ENCODE measurements at places on chromosomes 13 and 19.
A peak's percentile ranks its signal among the peaks of the same experiment; 100 is the strongest.

GRCh38 chr13:91280801-91281200, 66.7 kb upstream of the MIR17HG start:
- H3K4me1 ChIP-seq: no peaks in the 10 kb centered on the region
- no peak overlapping the region for H3K27ac ChIP-seq
- H3K4me3 ChIP-seq: no peak overlapping the region
- H3K36me3 ChIP-seq: no peaks in the 10 kb centered on the region

- peak overlapping the region; percentile 48 for H3K27ac ChIP-seq
- H3K4me3 ChIP-seq: no peak overlapping the region
- DNase-seq: peak; percentile 34
These were observed 51.0 kb upstream of the DOCK9 start for GRCh38 chr13:99028890-99029289.

DNA sequence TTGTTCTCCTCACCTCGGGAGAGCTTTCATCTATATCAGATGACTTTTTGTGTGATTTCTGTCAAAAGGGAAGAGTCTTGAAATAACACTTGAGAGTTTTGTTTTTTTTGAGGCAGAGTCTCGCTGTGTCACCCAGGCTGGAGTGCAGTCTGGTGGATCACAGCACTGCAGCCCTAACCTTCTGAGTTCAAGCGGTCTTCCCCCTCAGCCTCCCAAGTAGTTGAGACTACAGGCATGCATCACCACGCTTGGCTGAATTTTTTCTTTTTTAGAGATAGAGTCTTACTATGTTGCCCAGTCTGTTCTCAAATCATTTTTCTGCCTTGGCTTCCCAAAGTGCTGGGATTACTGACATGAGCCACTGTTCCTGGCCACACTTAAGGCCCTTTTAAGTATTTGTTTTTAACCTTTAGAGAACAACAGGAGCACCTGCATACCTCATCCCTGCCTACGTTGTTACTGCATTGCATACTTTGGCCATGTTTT, 11.4 kb downstream of the NDFIP2 start:
- no peaks in the 10 kb centered on the region for H3K36me3 ChIP-seq
- no peaks in the 10 kb centered on the region for H3K27me3 ChIP-seq
- H3K4me1 ChIP-seq: peaks cover 33% of the 10 kb centered on the region
- H3K4me3 ChIP-seq: no peak overlapping the region
- H3K27ac ChIP-seq: no peak overlapping the region

DNA sequence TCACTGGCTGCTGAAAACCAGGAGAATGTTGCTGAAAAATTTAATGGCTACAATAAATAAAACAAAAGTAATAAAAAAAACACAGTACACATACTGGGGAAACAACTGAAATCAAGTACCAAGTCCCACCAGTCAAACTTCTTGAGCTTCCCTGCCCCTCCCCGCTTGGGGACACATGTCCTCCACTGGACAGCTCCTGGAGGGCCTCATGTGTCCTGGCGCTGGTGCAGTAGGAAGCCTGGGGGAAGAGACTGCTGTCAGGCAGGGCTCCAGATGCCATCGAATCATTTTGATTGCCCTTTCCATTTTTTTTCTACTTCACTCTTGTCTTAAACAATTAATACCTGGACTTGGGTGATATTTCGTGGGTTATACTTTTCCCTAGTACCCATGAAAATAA, 26.6 kb upstream of the SLC35E1 start:
- peaks cover 11% of the 10 kb centered on the region for H3K36me3 ChIP-seq
- H3K27me3 ChIP-seq: no peaks in the 10 kb centered on the region
- peaks cover 54% of the 10 kb centered on the region for H3K4me1 ChIP-seq
- DNase-seq: no peak

DNA sequence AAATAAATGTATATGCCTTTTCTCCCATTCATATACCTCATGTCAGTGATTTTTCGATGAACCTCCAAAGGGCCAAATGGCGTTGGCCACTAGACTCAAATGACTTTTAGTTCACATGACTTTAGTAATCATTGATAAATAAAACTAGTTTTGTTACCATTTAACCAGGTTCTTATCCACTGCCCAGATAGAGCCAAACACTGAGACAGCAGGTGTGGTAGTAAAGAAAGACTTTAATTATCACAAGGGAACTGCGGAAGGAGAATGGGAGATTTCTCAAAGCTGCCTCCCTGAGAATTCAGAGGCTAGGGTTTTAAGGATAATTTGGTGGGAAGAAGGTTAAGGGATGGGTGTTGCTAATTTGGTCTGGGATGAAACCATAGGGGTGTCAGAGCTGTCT, 19.4 kb upstream of the KBTBD6 start:
- no peaks in the 10 kb centered on the region for H3K36me3 ChIP-seq
- no peak overlapping the region for H3K4me3 ChIP-seq
- H3K4me1 ChIP-seq: no peaks in the 10 kb centered on the region

GRCh38 chr19:46297700-46298478, 1.0 kb downstream of the HIF3A start:
- no peaks in the 10 kb centered on the region for H3K4me1 ChIP-seq
- DNase-seq: no peak
- H3K36me3 ChIP-seq: no peaks in the 10 kb centered on the region
- peaks cover 44% of the 10 kb centered on the region for H3K27me3 ChIP-seq

- H3K27ac ChIP-seq: no peak overlapping the region
- peaks cover 4% of the 10 kb centered on the region for H3K4me1 ChIP-seq
- peaks cover 2% of the 10 kb centered on the region for H3K36me3 ChIP-seq
These were observed 89.2 kb downstream of the DHRS12 start for GRCh38 chr13:51714663-51715168.

DNA sequence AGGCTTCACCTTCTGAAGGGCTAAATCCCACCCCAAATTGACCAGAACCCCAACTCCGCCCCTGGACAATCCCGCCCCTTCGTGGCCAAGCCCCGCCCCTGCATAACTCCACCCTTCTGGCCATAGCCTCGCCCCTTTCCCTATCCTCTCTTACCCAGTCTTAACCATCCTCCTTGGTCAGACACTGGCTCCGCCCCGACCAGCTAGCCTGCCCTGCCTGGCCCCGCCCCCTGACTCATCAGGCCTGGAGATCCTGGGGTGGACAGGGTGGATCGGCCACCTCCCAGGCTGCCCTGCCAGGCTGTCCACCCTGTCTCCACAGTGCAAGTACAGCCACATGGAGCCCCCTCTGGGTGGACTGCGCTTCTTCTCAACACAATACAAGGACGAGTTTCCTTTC, 8.0 kb upstream of the ZNF358 start:
- no peak overlapping the region for H3K4me3 ChIP-seq
- H3K36me3 ChIP-seq: peaks cover 4% of the 10 kb centered on the region
- no peak for DNase-seq
- peaks cover 47% of the 10 kb centered on the region for H3K27me3 ChIP-seq

DNA sequence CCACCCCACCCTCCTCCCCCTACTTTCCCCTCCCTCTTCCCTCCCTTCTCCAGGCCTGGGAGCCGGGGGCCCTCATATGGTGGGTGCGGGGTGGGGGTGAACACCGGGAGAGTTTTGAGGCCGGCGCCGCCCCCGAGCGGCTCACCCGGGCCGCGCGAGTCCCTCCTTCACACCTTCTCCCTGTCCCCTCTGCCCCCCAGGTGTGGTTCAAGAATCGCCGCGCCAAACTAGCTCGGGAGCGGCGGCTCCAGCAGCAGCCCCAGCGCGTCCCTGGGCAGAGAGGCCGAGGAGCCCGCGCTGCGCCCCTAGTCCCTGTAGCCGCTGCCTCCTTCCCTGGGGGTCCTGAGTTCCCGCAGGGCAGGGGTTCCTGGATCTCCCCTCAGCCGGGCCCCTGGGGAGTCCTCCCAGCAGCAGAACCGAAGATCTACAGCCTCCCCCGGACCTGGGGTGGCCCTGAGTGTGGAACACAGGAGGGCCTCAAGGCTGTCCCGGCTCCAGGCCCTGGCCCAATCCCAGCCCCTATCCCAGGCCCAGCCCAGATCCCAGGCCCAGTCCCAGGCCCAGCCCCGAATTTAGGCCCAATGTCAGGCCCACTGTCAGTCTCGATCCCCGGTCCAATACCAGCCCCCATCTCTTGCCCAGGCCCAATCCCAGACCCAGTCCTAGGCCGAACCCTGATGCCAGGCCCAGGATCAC, 1.7 kb downstream of the TPRX2 start:
- H3K4me1 ChIP-seq: no peaks in the 10 kb centered on the region
- no peaks in the 10 kb centered on the region for H3K36me3 ChIP-seq
- no peak overlapping the region for H3K4me3 ChIP-seq
- H3K27me3 ChIP-seq: peaks cover 41% of the 10 kb centered on the region
- no peak overlapping the region for H3K27ac ChIP-seq

GRCh38 chr19:36160821-36161596, 8.8 kb upstream of the COX7A1 start:
- no peak overlapping the region for H3K4me3 ChIP-seq
- DNase-seq: no peak
- no peaks in the 10 kb centered on the region for H3K4me1 ChIP-seq
- H3K36me3 ChIP-seq: peaks cover 7% of the 10 kb centered on the region

DNA sequence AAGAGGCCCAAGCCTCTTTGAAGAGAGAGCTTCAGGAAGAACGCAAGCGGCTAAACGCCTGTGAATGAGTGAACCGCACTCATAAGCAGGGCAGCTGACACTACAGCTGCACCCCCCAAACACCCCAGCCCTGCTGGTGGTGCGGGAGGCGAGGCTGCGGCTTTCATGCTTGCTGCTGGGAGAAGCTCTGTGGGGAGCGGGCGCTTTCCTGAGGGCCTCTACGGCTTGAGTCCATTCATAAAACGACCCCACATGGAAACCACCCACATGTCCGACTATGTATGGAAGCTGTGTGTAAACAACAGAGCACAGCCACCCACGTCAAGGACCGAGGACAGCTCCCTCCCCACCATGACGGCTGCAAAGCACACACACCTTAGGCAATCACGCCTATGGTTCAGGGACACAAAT, 5.5 kb downstream of the AP3D1 start:
- H3K27me3 ChIP-seq: no peaks in the 10 kb centered on the region
- DNase-seq: no peak
- peaks cover 8% of the 10 kb centered on the region for H3K36me3 ChIP-seq
- H3K4me3 ChIP-seq: no peak overlapping the region
- peaks cover 41% of the 10 kb centered on the region for H3K4me1 ChIP-seq

- peaks cover 31% of the 10 kb centered on the region for H3K4me1 ChIP-seq
- no peaks in the 10 kb centered on the region for H3K27me3 ChIP-seq
- no peak for DNase-seq
- H3K27ac ChIP-seq: no peak overlapping the region
- H3K36me3 ChIP-seq: peaks cover 36% of the 10 kb centered on the region
- H3K4me3 ChIP-seq: no peak overlapping the region
These were observed 9.2 kb downstream of the NOSIP start for GRCh38 chr19:49570997-49571676.

GRCh38 chr13:73465617-73465971, 406.8 kb downstream of the KLF5 start:
- DNase-seq: no peak
- no peak overlapping the region for H3K4me3 ChIP-seq
- no peaks in the 10 kb centered on the region for H3K36me3 ChIP-seq
- no peak overlapping the region for H3K27ac ChIP-seq

GRCh38 chr19:10555610-10555973, 10.2 kb downstream of the KRI1 start:
- H3K27ac ChIP-seq: no peak overlapping the region
- peaks cover 66% of the 10 kb centered on the region for H3K36me3 ChIP-seq
- peaks cover 33% of the 10 kb centered on the region for H3K4me1 ChIP-seq
- H3K27me3 ChIP-seq: no peaks in the 10 kb centered on the region

DNA sequence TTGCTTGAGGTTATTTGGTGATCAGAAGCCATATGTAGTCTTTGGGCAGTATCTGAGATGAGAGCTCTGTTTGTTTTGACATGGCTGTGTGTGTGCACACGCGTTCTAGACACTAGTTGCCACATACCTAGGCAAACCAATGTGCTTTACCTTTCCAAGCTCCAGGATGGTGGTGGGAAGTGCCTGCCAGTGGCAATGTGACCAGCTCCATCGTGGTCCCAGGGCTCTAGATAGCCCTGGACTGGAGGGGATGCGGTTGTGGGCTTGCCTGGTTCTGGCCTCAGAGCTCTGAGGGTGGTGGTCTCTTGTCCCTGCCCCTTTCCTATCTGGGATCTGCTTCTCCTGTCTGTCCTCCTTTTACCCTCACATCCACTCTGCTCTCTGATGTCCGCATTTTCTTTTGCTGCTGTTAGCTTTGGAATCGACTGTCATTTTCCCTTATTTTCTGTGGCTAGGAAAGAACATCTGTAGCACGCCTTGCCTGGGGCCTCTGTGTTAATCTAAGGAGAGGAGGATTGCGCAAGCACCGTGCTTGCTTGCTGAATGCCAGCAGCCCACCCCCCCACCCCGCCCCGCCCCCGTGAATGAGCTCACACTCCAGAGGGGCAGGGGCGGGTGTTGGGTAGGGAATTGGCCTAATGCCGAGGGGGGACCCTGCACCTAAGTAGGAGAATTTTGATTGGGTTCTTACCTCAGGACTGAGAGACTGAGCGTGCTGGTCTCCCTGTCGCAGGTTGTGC, 89.5 kb downstream of the ARHGEF7 start:
- DNase-seq: no peak
- H3K36me3 ChIP-seq: peaks cover 12% of the 10 kb centered on the region
- H3K27ac ChIP-seq: no peak overlapping the region
- no peaks in the 10 kb centered on the region for H3K27me3 ChIP-seq
- H3K4me1 ChIP-seq: peaks cover 56% of the 10 kb centered on the region

DNA sequence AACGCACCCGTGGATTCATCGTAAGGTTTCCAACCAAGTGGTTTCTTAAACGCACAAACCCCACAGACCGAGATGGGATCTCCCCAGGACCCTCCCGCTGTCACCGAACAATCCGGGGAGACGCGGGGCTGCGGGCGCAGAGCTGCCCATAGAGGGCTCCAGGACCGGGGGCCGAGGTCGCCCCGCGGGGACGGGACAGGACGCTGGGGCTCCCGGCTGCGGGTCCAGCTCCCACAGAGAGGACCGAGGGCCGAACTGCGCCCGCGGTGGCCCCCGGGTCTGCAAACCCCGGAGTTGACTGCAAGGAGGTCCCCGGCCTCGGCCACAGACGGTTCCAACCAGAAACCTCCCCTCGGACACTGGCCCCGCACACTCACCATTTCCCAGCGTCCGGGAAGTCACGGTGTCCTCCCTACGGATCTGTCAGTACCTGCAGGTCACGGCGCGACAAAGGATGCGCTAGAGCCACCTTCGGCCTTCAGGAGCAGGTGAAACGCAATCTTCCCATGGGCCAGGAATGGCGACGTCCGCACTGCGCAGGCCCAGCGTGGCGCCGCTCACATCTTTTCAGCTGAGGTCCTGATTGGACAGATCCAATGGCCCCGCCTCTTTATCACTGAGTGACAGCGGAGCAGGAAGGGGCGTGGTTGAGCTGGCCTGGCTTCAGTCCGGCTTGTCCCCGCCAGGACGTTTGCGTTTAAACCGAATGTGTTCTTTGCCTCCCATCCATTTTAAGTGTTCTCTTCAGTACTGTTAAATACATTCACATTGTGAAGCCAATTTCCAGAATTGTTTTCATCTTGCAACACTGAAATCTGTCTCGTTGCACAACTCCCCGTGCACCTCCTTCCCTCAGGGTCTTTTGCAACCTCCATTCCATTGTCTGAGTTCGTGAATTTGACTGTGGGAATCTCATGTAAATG, at the start of gene ZNF14:
ZNF14 (minus strand) TSS at position 534 of the 923 bp plus-strand sequence; CDS start at position 380, 154 bp downstream.
- peak within 1 kb of the TSS; percentile 97 for H3K27ac ChIP-seq
- H3K27me3 ChIP-seq: no peaks in the 10 kb centered on the region
- H3K4me1 ChIP-seq: peaks cover 32% of the 10 kb centered on the region
- DNase-seq: peak; percentile 83

All from central memory CD8-positive, alpha-beta T cell (primary cell).